ENCODE measurements at places on chromosomes 6 and 20.

DNA sequence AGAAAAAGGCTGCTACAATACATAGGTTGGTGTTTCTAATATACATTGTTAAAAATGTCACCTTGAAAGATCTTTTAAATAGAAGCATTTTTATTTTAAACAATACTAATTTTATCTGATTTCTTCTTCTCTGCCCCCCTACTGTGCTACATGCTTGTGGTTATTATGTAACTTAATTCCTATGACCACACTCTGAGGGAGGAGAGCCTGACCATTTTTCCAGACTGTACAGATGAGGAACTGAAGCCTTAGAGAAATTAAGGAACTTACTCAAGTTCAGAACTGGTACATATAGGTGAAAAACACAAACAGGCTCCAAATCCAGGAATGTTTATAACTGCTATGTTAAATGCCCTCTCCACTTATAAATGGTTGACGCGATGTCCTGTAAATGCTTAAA lies 43.4 kb upstream of the ARHGAP18 start:
- DNase-seq = no peak

DNA sequence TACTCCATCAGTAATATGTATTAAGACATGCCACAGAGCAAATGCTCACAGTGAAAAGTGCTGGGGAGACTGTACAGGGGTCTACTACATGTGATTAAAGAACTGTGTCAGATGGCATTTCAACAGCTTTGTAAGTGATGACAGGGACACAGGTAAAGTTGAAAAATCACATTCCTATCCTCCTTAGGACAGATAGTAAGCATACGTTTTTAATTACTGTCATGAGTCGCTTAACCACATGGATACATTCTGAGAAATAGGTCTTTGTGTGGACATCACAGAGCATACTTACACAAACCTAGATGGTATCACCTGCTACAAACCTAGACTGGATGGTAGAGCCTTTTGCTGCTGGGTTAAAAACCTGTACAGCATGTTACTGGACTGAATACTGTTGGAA lies 645.8 kb upstream of the AGPAT4 start:
- no peak for DNase-seq

- no peak for DNase-seq
Observed at GRCh38 chr6:57162516-57162915, 9.6 kb upstream of the BAG2 start.

DNA sequence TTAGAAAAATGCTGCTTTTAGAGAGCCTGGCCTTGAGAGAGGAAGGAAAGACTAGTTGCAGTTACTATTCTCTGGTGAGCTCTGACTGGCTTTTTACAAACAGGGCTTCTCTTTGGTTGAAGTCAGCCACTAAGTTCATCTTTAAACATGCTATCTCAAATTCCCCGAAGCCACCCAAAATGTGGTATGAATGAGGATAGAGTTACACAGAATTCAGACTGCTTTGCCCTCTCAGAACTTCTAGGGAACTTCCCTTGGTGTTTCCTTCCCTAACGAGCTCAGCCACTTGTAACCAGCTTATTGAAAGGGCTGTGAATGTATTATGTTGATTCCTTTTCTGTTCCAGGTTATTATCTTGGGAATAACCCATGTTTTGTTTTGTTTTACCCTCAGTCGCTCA lies 73.5 kb downstream of the EFHC1 start:
- DNase-seq = no peak

- no peak for DNase-seq
Observed at GRCh38 chr6:157962601-157963302, 18.9 kb upstream of the SYNJ2 start.

GRCh38 chr20:50498071-50498776 lies 12.0 kb upstream of the PTPN1 start:
- no peak for DNase-seq

- no peak for DNase-seq
Observed at GRCh38 chr6:21767891-21768648, 174.5 kb downstream of the SOX4 start.

DNA sequence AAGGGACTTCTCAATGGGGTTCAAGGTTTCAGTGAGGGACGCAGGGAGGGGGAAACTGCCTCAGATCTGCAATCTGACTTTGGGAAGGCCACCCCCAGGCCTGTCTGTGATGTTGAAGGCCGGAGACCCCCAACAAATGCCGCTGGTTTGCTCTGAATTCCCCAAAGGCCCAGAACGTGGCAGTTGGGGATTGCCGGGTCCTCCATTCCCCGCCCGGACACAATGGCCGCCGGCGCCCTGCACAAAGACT lies 326 bp upstream of the BCL2L1 start:
- no peak for DNase-seq

GRCh38 chr6:98777762-98778161 lies 56.6 kb upstream of the POU3F2 start:
- no peak for DNase-seq

- DNase-seq = no peak
Observed at GRCh38 chr6:14510038-14510437, 392.5 kb downstream of the CD83 start.

DNA sequence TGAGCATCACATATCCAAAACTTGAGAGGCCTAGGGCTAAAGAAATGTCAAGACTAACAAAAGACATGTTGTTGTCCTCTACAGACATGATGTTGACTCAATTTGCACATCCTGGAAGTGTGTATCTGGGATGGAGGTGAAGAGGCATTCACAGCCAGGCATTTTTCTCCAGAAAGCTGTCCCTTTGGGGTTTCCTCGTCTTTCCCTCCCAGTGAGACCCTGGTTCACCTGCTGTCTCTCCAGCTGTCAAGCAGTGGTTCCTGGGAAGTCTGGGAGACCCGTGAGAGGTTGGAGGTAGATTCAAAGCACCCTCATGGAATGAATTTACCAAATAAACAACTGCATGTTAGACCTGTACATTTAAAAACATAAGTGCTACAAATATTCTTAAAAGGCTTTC lies 32.1 kb downstream of the BACH2 start:
- DNase-seq = no peak

DNA sequence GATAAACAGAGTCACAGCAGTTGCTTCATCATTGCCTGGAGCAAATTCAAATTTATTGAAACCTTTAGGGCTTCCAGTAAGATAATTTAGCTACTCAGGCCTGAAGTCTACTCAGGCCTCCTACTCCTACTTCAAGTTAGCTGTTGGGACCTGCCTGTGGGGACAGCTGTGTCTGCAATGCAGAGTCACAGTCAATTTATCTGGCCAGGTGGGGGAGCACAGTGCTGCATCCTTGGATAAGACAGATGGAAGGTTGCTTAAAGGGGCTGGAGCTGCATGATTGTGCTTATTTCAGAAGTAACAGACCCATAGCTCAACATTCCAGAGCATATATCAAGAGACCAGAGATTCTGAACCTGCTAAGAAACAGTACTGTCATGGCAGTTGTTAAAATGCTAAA lies 932.1 kb downstream of the QKI start:
- no peak for DNase-seq

Data from cerebellar cortex (tissue), 1 donor.